NCI-H2081 treated with DMSO at 0.1 percent for 48 hours (cell line): ENCODE measurements at places on chromosomes 1 and 21.

DNA sequence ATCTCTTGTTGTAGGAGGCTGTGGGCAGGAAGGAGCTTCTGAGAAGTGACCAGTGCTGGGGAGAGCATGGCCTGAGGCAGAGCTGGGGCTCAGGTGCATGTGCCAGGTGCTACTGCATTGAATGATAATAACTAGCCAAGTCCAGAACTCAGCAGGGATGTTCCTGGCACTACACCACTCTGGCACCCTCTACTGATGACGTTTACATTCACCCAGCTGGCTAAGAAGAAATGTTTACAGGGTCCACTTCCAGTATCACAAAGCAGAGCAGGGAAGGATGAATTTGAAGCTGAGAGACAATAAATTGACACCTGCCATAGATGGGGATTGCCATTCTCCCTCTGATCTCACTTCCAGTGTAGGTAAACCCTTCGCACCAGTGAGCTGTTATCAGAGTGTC, 411.8 kb downstream of the SETD4 start:
- peak; percentile 14 for DNase-seq

DNA sequence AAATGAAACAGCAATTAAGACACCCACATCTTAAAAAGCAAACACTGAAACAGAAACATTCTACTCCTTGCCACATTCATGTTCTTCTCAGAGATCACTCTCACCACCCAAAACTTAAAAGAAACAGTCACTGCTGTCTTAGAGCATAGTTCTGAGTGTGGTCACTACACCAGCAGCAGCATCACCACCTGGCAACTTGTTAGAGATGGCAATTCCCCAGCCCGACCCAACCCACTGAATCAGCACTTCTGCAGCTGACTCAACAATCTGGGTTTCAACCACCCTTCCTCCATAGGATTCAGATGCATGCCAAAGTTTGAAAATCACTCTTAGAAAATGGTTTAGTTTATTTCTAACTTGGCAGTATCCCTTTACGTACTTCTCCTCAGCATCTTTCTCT, 126.1 kb downstream of the CDC42BPA start:
- no peak for DNase-seq

DNA sequence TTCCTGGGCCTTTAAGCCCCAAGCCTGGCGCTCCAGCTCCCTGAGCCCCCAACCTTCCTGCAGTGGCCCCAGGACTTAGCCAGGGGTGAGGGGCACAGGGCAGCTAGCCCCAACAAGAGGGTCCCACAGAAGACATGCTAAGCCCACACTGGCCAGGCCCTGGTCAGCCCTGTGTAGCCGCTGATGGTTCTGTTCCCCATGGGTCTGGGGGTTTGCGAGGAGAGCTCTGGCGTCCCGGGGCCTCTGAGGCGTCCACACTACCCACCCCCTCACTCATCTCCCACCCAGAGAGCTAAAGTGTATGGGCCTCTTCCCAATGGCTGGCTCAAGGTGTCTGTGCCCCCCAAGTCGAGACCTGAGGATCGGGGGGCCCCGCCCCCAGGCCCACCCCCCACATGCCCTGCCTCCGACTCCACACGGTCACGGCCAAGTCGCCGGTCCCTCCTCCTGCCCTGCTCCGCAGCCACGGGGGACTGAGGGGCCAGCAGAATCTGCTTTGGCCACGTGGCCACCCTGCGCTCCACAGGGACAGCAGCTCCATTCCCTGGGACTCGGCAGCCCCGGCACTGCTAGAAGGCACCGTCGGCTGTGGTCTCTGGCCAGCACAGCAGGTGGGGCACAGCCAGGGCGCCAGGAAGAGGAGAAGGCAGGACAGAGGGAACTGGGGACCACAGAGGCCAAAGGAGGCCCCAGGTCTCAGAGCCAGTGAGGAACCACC, 7.8 kb downstream of the TNFRSF18 start:
- DNase-seq, result no peak

- DNase-seq, result no peak
These were observed 144.6 kb downstream of the PLPP3 start for GRCh38 chr1:56434740-56435139.

DNA sequence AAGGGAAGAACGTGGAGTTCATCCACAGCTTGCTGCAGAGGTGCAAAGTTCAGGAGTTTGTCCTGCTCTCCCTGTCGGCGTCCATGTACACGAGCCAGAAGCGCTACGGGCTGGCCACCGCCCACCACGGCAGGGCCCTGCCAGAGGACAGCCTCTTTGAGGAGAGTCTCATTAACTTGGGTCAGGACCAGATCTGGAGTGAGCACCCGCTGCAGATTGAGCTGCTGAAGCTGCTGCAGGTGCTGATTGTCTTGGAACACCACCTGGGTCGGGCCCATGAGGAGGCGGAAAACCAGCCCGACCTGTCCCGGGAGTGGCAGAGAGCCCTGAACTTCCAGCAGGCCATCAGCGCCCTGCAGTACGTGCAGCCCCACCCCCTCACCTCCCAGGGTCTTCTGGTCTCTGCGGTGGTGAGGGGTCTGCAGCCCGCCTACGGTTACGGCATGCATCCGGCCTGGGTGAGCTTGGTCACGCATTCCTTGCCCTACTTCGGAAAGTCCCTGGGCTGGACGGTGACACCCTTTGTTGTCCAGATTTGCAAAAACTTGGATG, 73.8 kb upstream of the MORC3 start:
- DNase-seq, result no peak

DNA sequence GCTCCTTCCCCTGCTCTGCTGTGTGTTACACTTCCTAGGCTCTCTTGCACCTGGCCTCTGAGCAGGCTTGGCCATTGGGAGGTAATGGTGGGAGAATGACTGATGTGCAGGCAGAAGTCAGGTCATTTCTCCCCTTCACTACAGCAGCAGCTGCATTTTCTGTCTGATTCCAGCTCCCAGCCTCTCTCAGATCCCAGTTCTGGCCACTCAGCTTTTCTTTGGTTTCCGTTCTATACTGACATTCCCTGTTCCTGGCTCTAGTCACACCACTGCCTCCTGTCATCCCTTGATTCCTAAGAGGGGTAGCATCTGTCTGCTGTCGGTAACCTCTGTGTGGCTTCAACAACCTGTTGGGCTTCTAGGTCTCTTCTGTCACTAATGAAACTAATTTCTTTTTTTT, 127.7 kb upstream of the HOOK1 start:
- no peak for DNase-seq

DNA sequence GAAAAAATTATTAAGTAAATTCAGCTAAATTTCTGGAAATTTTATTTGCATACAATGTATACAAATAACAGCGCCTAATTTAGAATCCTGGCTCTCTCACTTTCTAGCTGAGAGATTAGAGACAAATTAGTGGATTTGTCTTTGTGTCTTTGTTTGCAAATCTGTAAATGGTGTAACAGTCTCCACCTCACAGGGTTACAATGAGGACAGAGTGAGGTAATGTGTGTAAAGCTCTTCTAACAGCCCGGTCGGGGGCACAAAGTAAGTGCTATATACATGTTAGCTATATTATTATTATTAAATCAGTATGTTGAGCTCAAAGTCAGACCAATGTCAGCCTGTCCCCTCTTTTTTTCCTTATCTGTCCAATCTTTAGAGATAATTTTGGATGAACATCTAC, 5.0 kb upstream of the ADAMTSL4 start:
- peak; percentile 98 for DNase-seq

GRCh38 chr1:162310337-162310736, 66.3 kb downstream of the SPATA46 start:
- no peak for DNase-seq

DNA sequence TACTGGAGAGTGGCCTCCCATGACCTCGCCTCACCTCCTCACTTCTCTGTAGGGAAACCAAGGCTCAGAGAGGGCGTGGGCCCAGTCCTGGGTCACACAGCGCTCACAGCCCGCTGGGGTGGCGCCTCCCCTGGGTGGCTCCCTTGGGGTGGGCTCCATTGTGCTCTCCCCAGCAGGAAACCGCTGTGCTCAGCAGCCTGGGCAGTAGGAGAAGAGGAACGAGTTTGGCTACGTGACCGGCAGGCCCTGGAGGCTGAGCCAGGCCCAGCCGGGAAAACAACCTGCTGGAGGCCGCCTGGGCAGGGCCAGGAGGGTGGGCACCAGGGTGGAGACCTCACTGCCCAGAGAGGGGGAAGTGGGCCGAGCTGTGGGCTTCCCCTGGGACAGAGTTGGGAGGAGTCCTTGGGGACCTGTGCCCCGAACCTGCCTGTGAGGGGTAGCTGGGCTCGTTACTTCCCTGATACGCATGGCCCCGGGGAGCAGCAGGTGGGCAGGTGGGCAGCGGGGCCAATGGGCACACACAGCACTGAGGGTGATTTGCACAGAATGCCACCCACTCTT, 15.0 kb upstream of the FAM131C start:
- DNase-seq, result no peak

DNA sequence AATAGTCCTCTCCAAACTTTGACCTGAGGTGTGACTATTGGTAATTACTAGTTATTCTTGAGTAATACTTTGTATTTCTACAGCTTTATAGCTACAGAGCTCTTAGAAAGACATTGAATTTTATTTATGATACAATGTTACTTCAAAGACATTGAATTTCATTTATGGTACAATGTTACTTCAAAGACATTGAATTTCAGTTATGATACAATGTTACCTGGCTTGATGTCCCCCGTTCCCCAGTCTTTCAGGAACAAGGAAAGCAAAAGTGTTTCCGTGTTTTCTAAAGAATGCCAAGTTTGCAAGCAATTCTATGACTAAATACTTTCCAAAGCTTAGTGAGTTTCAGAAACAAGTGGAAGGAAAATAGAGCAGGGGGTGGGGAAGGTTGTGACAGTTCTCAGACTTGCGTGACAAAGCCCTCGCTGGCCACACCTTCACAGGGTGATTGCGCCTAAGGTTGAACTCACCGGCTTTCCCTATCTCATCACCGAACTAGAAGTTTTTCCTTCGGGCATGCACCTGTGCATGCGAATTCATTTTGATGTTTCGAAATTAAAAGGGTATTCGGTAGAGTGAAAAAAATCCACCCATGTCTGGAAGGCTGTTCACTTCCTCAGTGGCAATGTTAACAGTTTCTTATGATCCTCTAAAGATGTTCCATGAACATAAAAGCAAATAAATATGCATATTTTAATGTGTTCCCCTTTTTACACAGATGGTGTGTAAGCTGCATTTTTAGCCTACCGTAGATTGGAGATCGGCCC, 909 bp upstream of the PAXBP1 start:
- DNase-seq, result no peak

- peak; percentile 63 for DNase-seq
These were observed 184.2 kb downstream of the ETS2 start for GRCh38 chr21:38989745-38990423.
